ENCODE measurements at places on chromosomes 5 and 9.

GRCh38 chr9:70971723-70972122 lies 149.7 kb downstream of the TRPM3 start:
- no peaks in the 10 kb centered on the region for H3K36me3 ChIP-seq
- H3K4me3 ChIP-seq = no peak overlapping the region
- no peak overlapping the region for H3K27ac ChIP-seq
- H3K27me3 ChIP-seq = no peaks in the 10 kb centered on the region
- no peaks in the 10 kb centered on the region for H3K4me1 ChIP-seq
- no peak for DNase-seq

- no peak for DNase-seq
- no peaks in the 10 kb centered on the region for H3K4me1 ChIP-seq
- H3K27ac ChIP-seq = no peak overlapping the region
- H3K36me3 ChIP-seq = no peaks in the 10 kb centered on the region
- no peaks in the 10 kb centered on the region for H3K27me3 ChIP-seq
Observed at GRCh38 chr5:73587923-73588322, 22.4 kb downstream of the UTP15 start.

DNA sequence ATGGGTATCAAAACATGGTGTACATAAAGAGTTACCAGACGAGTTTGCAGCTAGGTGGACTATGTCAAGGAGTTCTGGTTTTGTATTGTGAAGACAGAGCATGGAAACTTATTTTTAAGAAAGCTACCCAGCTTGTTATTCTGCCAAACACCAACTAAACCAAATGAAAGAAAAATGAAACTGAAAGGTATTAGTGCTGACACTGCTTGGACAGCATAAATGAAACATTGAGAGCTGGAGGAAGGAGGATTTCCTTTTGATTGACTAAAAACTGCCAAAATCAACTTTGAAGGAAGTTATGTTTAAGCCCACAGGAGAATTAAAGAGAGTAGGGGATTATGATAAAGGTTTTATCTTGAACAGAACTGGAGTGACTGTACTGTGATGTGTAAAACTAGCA lies 766.2 kb downstream of the PTPRD start:
- no peak for DNase-seq
- no peaks in the 10 kb centered on the region for H3K36me3 ChIP-seq
- no peaks in the 10 kb centered on the region for H3K27me3 ChIP-seq
- no peak overlapping the region for H3K4me3 ChIP-seq

DNA sequence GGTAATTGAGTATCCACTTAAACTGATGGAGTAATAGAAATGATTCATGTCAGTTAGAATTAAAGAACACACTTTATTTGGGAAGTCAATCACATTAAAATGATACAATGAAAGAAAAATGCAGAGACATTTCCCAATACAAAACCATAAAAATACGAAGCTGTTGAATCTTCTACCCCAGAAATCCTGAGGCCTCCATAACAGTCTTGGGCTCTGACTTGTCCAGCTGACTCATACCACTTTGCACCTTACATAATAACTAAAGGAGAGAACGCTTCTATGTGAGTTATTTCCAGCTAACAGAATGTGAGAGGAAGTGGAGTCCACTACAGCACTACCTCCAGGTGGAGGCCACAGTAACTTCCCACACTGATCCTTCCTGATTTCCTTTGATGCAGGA lies 305.0 kb downstream of the MRPS30 start:
- H3K27ac ChIP-seq = no peak overlapping the region
- H3K27me3 ChIP-seq = no peaks in the 10 kb centered on the region

- no peak overlapping the region for H3K27ac ChIP-seq
- no peak for DNase-seq
- H3K4me3 ChIP-seq = no peak overlapping the region
- no peaks in the 10 kb centered on the region for H3K36me3 ChIP-seq
- no peaks in the 10 kb centered on the region for H3K27me3 ChIP-seq
- peaks cover 3% of the 10 kb centered on the region for H3K4me1 ChIP-seq
Observed at GRCh38 chr9:76403352-76403751, 9.1 kb upstream of the RFK start.

- H3K36me3 ChIP-seq = no peaks in the 10 kb centered on the region
- H3K4me3 ChIP-seq = no peak overlapping the region
- H3K4me1 ChIP-seq = no peaks in the 10 kb centered on the region
Observed at GRCh38 chr9:9016597-9016996, 1217.0 kb upstream of the DMAC1 start.

DNA sequence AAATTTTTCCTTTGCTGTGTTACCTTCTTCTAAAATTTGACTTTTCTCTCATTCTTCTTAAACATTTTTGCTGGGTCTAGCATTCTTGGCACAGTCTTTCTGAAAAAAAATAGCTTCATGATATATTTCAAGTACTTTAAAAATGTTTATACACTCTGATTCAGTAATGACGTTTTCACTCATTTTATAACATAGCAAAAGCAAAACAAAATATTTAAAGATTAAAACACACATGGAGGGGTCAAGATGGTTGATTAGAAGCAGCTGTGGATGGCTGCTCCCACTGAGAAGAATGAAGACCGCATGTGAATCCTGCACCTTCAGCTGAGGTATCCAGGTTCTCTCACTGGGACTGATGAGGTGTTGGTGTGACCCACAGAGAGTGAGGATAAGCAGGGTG lies 188.2 kb downstream of the SGCD start:
- H3K4me1 ChIP-seq = no peaks in the 10 kb centered on the region
- H3K27ac ChIP-seq = no peak overlapping the region
- DNase-seq = no peak
- H3K27me3 ChIP-seq = no peaks in the 10 kb centered on the region
- no peaks in the 10 kb centered on the region for H3K36me3 ChIP-seq
- H3K4me3 ChIP-seq = no peak overlapping the region

DNA sequence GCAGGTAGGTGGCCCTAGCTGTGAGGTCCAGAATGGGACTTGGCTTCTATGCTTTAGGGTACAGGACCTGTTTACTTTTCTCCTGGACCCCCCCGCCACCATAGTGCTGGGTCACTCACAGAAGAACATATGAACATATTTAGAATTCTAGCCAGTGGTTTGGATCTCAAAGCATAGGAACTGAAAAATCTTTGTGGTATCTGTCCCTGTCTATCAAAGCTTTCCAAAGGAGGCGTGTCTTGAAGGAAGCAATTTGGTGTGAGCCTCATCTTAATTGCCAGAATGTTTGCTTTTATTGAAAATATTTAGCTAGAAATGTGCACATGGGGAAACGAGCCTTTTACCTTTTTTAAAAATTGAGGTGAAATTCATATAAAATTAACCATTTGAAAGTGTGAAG lies 6.2 kb downstream of the PHF2 start:
- H3K36me3 ChIP-seq = no peaks in the 10 kb centered on the region
- no peak overlapping the region for H3K4me3 ChIP-seq
- no peak for DNase-seq
- H3K27me3 ChIP-seq = peaks cover 4% of the 10 kb centered on the region

- no peaks in the 10 kb centered on the region for H3K27me3 ChIP-seq
- H3K4me3 ChIP-seq = no peak overlapping the region
- no peak overlapping the region for H3K27ac ChIP-seq
- no peak for DNase-seq
- no peaks in the 10 kb centered on the region for H3K4me1 ChIP-seq
Observed at GRCh38 chr5:88607492-88607891, 275.5 kb downstream of the MEF2C start.

DNA sequence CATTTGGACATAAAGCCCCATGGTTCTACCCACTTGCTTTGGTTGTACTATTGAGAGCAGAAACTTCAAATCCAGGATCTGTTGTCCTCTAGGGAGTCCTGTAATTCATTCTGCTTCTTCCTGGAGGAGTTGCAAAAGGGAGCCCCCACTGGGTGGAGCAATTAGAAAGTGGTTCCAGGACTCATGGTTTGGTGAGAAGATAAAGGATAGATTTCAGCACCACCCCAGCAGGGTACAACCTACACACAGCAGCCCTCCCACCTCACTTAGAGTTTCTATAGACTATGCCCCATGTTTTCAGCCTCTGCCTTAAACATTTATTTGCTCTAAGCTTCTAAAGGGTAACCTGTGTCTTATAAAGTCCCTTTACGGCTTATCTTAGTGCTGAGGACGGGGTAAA lies 112.6 kb upstream of the ARRDC3 start:
- H3K27me3 ChIP-seq = no peaks in the 10 kb centered on the region
- H3K27ac ChIP-seq = no peak overlapping the region
- no peak overlapping the region for H3K4me3 ChIP-seq

GRCh38 chr9:6354072-6354686 lies 26.0 kb downstream of the TPD52L3 start:
- peak; percentile 0 for DNase-seq
- no peaks in the 10 kb centered on the region for H3K4me1 ChIP-seq
- no peaks in the 10 kb centered on the region for H3K36me3 ChIP-seq
- no peaks in the 10 kb centered on the region for H3K27me3 ChIP-seq
- H3K4me3 ChIP-seq = no peak overlapping the region

GRCh38 chr9:2576631-2577030 lies 45.0 kb upstream of the VLDLR start:
- H3K27ac ChIP-seq = no peak overlapping the region
- H3K36me3 ChIP-seq = no peaks in the 10 kb centered on the region
- DNase-seq = no peak
- H3K4me3 ChIP-seq = no peak overlapping the region

DNA sequence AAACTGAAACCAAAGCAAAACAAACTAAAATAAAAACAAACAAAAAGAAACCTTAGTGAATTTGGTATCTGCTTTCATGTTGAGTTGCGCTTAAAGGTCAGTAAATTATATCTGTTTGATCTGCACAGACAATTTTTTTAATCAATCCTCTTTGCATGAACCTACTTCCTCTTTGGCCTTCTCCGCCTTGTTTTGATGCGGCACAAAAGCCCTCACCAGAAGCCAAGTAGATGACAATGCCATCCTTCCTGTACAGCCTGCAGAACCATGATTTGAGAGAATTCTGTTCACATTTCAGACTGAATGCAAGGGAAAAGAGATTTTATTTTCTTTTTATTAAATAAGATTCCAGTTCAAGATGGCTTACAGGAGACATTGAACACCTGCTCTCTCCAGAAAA lies 473.6 kb upstream of the FTMT start:
- H3K27me3 ChIP-seq = no peaks in the 10 kb centered on the region
- no peak overlapping the region for H3K4me3 ChIP-seq
- no peak for DNase-seq
- no peaks in the 10 kb centered on the region for H3K4me1 ChIP-seq
- no peaks in the 10 kb centered on the region for H3K36me3 ChIP-seq

DNA sequence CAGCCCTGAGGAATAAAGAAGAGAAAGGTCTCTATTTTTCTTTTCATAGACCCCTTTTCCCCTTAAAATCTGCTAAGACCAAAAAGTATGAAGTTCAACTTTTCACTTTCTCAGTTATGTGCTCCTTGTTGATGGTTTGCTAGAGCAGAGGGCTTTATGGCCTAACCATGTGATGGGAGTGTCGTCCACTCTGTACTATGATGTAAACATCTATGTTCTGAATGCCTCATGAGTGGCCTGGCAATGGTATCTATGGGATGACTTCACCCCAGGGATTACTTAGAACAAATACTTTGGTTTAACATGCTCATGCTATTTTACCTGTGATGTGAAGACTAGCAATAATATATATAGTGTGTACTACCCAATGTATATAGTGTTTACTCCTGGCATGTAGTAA lies 43.7 kb upstream of the MIER3 start:
- no peaks in the 10 kb centered on the region for H3K27me3 ChIP-seq
- H3K36me3 ChIP-seq = no peaks in the 10 kb centered on the region
- no peak for DNase-seq
- no peak overlapping the region for H3K4me3 ChIP-seq
- H3K4me1 ChIP-seq = no peaks in the 10 kb centered on the region

DNA sequence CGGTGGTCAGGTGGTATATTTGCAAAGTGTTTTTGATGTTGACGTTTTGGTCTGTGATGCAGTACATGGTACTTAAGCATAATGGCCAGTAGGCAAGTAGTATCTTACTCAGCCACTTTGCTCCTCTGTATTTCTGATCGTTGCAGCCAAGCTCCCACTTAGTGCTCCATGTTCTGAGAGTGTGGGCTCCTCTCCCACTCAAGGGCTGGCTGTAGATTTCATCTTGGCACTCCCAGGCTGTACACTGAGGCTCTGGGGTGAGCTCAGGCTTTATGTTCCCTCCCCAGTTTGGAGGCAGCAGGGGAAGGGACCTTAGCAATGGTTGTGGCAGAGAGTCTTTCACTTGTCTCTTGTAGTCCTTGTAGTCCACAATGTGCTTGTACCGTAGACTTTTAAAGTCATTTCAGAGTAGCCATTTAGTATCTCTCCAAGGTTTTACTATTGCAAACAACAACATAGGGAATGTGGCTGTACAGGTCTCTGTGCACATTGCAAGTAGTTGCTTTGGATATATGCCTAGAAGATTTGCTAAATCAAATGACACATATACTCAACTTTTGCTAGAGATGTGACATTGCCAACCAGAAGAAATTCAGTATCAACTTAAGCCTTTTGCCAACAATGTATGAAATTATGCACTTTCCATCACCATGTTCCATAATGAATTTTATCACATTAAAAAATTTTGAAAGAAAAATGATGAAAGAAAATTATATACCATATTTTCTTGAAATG lies 304.3 kb upstream of the CTNND2 start:
- H3K27ac ChIP-seq = no peak overlapping the region
- DNase-seq = no peak
- H3K36me3 ChIP-seq = no peaks in the 10 kb centered on the region
